ENCODE measurements at places on chromosomes 7 and 10.
A peak's percentile ranks its signal among the peaks of the same experiment; 100 is the strongest.

GRCh38 chr10:7626283-7626682 lies 40.5 kb downstream of the ITIH5 start:
- DNase-seq, result no peak

DNA sequence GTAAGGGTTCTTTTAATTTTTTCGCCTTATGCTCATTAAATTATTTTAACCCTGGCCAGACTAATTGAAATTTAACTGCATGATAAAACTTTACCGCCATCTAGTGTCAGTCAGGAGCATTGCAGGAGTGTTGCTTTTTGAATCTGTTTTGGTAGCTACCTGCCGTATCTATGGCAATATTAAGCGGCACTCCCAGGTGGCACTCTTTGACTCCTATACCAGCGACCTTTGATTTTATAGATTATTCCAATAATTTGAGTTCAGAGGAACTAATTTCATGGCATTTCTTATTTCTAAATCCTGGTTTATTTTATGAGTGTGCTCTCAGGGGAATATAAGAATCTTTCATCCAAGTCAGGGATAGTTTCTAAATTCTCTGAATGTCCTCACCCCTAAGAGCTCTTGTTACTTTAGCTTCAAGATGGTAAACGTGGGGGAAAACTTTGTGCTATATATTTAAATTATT lies 198.9 kb downstream of the REEP3 start:
- no peak for DNase-seq

GRCh38 chr7:105854498-105854897 lies 21.9 kb downstream of the ATXN7L1 start:
- DNase-seq, result no peak

- DNase-seq, result no peak
These were observed 95.8 kb downstream of the CAMK1D start for GRCh38 chr10:12444981-12445700.

DNA sequence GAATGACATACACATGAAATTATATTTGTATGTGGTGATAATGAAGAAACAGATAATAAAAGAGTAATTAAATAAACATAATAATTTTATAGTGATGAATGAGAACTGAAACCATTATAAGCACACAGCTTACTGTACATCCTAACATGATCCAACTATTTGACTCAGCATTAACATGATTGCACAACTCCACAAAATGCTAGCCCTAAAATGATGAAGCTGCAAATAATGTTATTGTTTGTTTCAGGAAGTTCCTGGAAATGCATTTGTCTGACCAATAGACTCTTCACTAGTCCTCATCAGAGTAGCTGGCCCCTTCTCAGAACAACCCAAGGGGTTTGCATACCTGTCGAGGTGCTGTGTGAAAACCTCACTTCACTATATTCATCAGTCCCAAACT lies 115.5 kb downstream of the RTKN2 start:
- DNase-seq, result peak; percentile 40

DNA sequence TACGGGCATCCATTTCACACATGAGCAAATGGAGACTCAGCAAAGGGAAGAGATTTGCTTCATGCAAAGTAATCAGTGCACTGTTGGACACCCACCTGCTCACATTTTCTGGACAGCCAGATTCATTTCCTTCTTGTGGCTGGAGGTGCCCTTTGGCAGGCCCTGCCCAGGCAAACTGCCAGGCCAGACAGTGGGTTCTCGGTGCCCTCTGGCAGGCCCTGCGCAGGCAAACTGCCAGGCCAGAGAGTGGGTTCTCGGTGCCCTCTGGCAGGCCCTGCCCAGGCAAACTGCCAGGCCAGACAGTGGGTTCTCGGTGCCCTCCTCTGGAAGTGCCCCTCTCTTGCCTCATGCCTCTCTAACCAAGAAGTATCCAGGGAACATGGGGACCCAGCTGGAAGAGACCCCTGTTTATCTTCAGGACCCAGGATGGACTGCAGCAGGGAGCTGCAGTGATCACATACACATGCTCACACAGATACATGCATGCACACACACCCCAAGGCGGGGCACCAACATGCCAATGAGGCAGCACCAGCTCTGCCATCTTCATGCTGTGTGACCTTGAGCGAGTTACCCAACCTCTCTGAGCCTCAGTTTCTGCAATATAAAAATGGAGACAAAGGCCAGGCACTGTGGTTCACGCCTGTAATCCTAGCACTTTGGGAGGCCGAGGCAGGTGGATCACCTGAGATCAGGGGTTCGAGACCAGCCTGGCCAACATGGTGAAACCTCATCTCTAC lies 67.1 kb downstream of the OAT start:
- no peak for DNase-seq

DNA sequence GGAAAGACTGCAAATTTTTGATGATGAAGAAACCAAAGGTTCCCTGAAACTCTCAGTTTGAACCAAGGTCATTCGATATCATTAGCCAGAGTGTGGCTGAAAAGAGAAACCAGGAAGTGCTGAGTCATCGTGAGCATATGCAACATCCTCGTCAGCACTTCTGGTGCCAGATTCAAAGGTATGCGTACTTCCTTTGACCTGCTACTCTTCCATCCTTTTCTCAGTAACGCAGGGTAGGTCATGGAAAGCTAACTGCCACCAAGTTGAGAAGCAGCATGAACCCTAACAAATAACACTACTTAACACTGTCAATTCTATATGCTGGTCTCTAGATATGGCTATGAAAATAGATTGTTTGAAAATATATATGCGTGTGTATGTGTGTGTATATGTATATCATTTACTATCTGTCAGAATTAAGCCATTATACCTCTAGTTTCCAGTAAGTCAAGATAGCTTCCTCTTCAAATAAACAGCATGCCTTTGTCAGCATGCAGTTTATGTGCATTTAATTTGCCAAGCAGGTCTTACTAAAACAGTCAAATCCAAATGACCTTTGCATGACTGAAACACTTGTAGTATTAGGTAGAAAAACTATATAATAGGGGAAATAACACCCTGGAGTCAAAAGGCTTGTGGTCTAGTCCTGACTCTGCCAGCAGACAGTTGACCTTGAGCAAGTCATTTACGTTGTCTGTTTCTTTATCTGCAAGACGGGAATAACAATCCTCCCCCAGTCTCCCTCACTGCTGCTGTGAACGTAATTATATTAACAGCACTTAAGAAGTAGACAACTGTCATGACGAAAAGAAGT lies 26.4 kb downstream of the CDK6 start:
- DNase-seq, result peak; percentile 89

DNA sequence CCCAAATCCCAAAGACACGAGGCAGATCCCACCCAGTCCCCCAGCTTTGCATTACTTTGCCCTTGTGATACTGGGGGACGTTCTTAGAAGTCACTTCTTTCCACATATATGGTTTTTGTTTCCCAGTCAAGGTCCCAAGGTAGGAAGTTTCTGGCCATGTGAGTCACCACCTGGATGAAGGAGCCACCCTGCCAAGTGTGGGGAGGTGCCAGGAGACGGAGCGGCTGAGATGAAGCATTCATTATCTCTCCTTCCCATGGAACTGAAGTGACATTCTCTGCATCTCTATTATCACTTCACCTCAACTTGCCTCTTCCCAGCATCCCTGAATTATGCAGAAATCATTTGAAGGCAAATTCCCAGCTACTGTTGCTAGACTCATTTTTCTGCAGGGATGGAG lies 136.2 kb upstream of the INSYN2A start:
- DNase-seq, result no peak

DNA sequence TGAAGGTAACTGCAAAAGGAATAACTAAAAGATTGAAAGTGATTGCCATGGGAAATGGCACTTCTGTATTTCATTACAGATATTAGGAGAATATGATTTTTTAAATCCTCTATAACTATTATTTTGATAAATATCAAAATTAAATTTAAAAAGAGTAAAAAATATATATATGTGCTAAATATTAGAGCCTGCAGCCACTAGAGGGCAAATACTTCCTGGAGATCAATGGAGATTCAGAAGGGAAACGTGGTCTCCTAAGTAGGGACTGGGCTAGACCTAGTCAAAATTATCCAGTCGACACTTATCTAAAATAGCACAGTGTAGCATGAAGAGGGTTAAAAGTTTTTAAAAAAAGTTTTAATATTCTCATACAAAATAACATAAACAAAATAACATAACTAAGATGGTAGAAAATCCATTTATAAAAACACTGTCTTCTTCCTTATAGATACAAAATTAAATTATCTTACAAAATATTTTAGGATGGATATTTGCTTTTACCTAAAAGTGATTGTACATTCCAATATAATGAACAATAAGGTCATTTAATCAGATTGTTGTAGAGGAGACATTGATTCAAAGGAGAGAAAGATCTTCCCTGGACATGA lies 434.3 kb downstream of the MDFIC start:
- no peak for DNase-seq

Measured in AG09319 (cell line).